Activated CD4-positive, alpha-beta T cell treated with anti-CD3 and anti-CD28 coated beads, Interleukin-2, amount 50 U/mL, for 1 hour (primary cell): ENCODE measurements at places on chromosomes 16 and 17.
A peak's percentile ranks its signal among the peaks of the same experiment; 100 is the strongest.

GRCh38 chr17:17424552-17424951 is 52.2 kb upstream of the MED9 start:
- no peak for DNase-seq

- DNase-seq: no peak
Observed at GRCh38 chr16:68309799-68310198, 947 bp downstream of the SLC7A6OS start.

GRCh38 chr17:1852327-1852726 is 22.5 kb downstream of the RPA1 start:
- no peak for DNase-seq

DNA sequence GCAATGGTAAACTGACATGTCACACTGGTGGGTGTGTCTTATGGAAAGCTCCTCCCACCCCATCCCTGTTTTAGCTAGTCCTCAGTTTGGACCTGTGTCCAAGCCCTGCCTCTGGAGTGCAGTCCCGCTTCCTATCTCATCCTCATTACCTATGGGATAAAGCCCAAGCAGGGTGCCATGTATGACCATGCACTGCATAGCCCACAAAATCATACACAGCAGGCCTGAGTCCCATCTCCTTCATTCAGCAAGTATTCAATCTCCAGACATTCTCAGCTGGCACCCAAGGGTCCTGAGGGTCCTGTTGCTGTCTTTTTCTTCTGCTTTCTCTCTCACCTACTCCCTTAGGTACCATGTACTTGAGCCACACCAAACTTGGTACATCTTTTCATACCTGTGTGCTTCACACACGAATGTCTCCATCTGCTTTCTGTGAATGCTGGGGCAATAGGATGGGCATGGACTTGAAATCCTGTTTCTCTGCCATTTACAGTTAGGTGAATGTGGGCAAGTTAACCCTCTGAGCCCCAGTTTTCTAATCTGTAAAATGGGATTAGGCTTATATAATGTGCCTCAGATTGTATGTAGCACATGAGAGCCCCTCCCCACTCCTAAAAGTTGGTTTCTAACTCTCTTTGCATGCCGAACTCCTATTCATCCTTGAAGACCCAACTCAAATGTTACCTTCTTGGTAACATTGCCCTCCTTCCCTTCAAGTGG is 28.5 kb downstream of the TNS4 start:
- DNase-seq: no peak

DNA sequence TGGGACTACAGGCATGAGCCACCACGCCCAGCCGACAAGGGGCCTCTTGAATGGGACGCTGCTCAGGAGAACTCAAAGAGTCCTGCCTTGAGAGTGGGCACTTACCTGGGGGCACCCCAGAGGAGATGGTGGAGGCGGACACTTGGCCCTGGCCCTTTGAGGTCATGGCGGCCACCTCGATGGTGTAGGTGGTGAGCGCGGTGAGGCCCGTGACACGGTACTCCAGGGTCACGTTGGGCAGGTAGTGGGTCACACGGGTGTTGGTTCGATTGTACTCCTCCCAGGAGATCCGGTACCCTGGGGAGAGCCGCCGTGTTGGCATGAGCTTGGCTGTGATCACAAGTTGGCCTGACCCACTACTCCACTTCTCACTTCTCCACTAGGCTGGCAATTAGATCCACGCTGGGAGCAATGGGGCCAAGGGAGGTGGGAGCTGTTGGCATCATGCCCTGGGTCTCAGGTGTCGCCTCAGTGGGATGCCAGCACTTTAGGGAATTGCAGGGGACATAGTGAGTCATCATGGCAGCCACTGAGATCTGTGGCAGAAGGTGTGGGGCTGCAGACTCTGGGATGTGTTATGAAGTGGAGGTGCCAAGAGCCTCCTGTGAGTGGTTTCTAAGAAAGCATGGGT is 89.2 kb upstream of the CDC42EP4 start:
- DNase-seq: no peak

- no peak for DNase-seq
Observed at GRCh38 chr17:55005520-55005919, 37.0 kb downstream of the STXBP4 start.

GRCh38 chr16:89409161-89409711 is 81.1 kb downstream of the ANKRD11 start:
- peak; percentile 71 for DNase-seq

- no peak for DNase-seq
Observed at GRCh38 chr17:57696050-57696449, 49.0 kb downstream of the CCDC182 start.

GRCh38 chr16:73304008-73304774 is 256.3 kb upstream of the ZFHX3 start:
- no peak for DNase-seq

DNA sequence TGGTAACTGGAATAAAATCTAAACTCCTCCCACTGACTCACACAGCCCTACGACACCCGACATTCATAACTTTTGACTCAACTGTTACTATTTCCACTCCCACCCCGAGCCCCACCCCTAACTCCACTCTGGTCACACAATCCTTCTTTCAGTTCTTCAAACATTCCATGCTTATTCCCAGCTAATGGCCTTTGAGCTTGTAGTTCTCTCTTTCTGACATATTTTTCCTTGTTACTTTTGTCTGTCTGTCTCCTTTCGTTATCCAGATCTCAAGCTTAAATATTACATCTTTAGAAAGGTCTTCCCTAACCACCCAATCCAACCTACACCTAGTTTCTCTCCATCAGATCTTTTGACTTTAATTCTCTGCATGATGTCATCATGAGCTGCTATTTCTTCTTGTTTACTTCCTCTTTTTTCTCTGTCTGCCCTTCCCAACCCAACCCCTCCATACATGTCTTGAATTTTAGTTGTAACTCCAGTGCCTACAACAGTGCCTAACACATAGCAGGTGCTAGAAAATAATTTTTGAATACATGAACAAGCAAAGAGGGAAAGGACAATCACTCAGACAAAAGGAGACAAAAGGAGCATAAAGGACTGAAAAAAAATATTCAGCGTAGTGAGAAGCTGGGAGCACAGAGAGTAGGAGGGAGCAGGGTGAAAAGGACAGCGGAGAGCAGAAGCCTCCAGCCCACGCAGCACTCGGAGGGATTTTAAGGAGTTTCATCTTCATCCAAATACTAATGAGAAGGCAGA is 65.2 kb upstream of the SMIM36 start:
- no peak for DNase-seq

- DNase-seq: no peak
Observed at GRCh38 chr17:9360677-9361081, 214.9 kb downstream of the STX8 start.

DNA sequence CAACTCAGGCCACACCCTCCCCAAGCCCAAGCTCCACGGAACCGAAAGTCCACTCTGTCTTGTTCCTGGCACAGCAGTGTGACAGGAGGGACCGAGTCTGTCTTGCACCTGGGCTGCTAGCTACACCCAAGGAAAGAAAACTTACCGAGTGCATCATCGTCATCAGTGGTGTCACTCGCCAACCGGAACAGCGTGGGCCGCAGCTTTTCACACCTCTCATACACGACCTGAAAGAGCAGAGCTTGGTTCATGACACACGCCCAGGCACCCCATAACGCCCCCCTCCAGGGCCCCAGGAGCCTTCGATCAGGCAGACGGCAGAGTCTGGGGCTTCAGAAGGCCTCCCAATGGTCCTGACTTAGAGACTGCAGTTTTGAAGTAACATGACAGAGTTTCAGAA is 27.5 kb downstream of the GGA2 start:
- DNase-seq: peak; percentile 12

DNA sequence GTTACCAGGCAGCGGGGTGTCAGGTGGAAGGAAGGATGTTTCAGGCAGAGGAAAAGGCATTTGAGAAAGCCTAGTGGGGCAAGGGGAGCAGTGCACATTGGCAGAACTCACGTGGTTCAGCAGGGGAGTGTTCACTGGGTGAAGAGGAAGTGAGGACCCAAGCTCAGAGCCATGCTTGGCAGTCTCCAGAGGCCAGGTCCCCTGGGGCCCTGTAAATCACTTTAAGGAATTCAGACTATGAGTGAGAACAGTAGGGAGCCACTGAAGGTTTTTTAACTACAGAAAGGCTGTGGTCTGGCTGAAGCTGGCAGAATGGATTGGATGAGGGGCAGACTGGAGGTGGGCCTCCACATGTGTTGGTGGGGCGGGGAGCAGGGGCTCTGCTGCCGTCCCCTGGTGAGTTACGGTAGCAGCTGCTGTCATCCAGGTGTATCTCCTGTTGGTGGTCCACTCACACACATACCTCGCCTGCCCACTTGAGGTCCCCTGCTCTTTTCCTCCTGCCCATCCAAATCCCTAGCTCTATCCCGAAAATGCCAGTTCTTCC is 5.1 kb downstream of the CLEC16A start:
- peak; percentile 36 for DNase-seq

DNA sequence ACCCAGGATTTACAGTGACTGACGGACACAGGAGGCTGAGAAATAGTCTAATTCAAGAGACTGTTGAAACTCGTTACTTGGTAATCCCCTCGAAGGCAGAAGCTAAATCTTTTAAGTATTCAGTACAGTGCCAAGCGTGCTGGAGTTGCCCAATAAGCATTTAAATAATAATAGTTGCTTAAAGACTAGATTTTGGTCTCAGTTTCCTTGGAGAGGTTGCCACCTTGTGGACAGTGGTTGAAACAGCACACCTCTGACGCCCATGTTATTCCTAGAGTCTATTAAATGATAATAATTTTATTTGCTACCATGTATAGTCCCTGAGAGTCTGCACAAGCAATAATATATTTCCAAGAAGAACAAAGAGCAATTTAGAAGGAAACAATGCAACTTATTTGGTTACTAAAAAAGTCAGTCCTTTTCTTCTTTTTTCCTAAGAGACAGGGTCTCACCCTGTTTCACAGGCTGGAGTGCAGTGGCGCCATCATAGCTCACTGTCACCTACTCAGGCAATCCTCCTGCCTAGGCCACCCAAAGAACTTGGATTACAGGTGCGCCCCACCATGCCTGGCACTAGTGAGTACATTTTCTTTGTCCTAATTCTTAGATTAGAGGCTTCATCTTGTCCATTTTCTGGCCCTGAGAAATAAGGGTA is 138.0 kb upstream of the NUDT7 start:
- DNase-seq: peak; percentile 36

GRCh38 chr16:89873109-89873971 is at the start of gene TCF25:
TCF25 (plus strand) TSS chr16:89873592; CDS start chr16:89873668, 76 bp downstream.
- DNase-seq: peak; percentile 87

- DNase-seq: no peak
Observed at GRCh38 chr17:47230864-47231263, 21.7 kb downstream of the MYL4 start.

DNA sequence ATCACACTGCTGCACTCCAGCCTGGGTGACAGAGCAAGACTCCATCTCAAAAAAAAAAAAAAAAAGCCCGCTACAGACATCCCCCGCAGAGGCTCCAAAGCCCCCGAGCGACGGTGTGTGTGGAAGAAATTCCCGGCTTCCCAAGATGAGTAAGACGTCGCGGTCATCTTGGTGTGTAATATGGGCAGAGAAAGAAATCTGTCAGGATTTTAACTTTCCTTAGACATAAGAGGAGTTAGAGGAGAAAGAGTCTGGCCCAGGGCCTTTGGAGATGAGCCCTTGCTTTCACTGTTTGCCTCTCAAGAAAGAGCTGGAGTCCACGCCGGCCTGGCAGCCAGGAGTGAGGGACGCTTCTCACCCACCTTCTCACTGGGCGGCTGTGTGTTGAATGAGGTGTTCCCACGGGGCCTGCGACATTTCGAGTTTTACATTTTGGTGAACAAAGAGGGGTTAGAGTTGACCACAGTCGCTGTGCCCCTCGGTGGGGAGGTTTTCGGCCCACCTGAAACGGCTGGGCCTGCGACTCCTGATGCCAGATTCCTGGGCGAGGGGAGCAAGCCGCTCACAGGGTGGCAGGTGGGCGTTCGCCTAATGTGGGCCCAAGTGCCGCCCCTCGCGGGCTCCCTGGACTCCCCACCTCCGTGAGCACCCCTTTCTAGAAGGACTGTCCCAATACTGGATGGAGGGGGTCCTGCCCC is 17.9 kb downstream of the C1QTNF1 start:
- no peak for DNase-seq

- no peak for DNase-seq
Observed at GRCh38 chr17:4919511-4920047, 12.5 kb upstream of the GP1BA start.

- no peak for DNase-seq
Observed at GRCh38 chr17:28240688-28241340, 78.2 kb upstream of the TMEM97 start.

- no peak for DNase-seq
Observed at GRCh38 chr17:67687511-67687910, 30.2 kb upstream of the NOL11 start.

DNA sequence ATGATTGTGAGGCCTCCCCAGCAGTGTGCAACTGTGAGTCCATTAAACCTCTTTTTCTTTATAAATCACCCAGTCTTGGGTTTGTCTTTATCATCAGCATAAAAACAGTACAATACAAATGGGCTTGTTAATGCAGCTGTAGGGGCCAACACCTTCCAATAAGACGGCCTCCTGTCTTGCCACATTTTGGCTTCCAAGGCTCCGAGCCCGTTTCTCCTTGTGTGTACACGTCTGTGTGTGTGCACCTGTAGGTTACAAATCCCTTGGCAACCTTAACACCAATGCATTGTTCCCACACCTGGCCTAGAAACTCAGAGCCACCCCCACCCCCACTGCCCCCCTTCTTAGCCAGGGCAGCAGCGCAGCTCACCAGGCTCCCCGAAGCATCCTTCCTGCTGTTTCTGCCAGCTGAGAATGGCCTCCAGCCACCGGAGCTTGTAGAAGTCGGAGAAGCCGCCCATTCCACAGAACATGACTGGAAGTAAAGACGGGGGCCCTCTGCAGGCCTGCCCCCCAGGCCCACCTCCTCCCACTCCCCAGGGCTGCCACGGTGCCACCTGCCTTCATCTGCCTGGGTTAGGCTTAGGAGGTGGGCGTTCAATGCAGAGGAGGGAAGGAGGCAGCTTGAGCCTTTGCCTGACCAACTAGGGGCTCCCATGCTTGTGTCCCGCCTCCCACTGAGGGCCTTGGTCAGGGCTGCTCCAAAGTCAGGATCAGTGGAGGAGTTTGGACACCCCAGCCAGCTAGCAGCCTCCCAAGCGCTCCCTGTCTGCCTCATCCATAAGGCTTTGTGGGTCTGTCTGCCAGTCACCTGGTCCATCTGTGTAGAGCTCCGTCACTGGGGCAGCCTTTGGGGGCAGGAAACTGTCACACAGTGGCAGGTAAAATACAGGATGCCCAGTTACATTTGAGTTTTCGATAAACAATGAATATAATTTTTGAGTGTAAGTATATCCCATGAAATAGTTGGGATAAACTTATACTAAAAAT is 10.6 kb downstream of the C16orf89 start:
- DNase-seq: no peak

DNA sequence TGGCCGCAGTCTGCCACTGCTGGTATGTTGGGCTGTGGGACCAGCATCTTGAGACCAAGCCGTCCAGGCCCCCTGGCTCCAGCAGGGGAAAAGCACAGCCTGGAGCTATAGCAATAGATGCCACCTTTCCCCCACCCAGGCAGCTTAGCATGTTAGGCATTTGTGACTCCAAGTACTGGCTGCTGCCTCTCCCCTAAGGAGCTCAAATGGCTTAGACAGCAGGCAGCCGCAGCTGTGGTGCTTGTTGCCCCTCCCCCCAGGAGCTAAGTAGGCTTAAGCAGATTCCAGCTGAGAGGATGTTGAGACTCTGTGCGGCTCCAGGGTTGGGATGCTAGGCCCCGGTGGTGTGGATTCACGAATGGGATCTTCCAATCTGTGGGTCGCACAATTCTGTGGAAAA is 88.8 kb upstream of the ANKFN1 start:
- DNase-seq: no peak

GRCh38 chr16:79838496-79839259 is 238.1 kb upstream of the MAF start:
- DNase-seq: no peak

- DNase-seq: no peak
Observed at GRCh38 chr17:42617956-42618431, 8.5 kb downstream of the TUBG1 start.
